DMS153 (cell line): ENCODE measurements at places on chromosomes 3 and 15.

GRCh38 chr3:32410367-32411246 is 19.0 kb downstream of the CMTM7 start:
- DNase-seq, result no peak

- no peak for DNase-seq
These were observed 172.6 kb downstream of the PLCL2 start for GRCh38 chr3:17057321-17057720.

GRCh38 chr3:55795296-55795695 is 308.2 kb upstream of the WNT5A start:
- DNase-seq, result no peak

DNA sequence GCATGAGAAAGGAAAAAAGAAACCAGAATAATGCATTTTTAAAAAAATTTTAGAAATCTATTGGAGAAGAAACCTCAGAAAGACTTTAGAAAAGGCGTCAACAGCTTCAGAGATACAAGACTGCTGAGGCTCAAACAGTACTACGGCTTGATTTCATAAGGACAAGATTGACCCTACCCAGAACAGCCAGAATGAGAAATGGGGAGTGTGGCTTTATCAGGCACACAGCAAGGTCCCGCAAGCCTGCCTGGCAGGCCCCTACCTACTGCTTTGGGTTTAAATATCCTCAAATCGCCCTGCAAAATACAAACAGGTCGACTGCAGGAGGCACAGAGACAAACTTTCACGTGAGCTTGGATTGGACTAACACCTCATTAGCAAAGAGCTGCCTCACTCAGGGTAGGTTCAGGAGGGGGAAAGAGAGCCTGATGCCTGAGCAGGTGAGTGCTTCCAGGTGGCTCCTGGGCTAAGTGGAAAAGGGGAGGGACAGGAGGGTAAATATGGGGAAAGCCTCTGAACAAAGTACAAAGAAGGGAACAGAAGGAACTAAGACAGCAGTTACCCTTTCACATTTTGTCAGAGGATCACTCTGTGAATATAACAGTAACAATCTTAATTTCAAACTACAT is 87.5 kb downstream of the RORA start:
- DNase-seq, result peak; percentile 55

DNA sequence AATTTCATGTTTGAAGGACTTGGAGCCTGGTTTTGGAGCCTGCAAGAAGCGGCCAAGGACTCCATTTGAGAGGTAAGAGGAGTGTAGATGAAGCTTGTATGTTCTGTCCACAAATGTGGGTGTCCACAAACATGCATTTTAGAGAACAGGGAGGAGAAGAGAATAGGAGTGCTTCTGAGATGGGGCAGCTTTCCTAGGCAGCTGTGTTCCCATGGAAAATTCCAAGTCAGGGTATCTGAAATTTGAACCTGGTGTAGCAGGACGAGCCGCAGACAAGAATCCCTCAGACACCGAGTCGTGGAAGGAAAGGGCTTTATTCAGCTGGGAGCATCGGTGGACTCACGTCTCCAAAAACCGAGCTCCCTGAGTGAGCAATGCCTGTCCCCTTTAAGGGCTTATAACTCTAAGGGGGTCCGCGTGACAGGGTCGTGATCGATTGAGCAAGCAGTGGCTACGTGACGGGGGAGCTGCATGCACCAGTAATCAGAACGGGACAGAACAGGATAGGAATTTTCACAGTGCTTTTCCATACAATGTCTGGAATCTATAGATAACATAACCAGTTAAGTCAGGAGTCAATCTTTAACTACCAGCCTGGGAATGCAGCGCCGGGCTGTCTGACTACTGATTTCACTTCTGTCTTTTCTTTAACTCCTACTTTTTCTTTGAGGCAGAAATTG is 71.4 kb upstream of the WDR72 start:
- no peak for DNase-seq

- DNase-seq, result no peak
These were observed 463.4 kb downstream of the ZIC1 start for GRCh38 chr3:147872568-147872967.
